ENCODE measurements at places on chromosomes 1 and 21. TPM values are rescaled to one million over a fixed set of nuclear protein-coding genes. Genes with fewer than 3 reads are reported as not detected.
A peak's percentile ranks its signal among the peaks of the same experiment; 100 is the strongest.

GRCh38 chr1:55063577-55063942, 24.2 kb downstream of the PCSK9 start:
- no peak overlapping the region for H3K27ac ChIP-seq
- no peak overlapping the region for H3K4me3 ChIP-seq
- H3K36me3 ChIP-seq: peaks cover 16% of the 10 kb centered on the region
- peaks cover 10% of the 10 kb centered on the region for H3K4me1 ChIP-seq

GRCh38 chr21:45957981-45958600, 23.5 kb upstream of the COL6A1 start:
- peak overlapping the region; percentile 59 for H3K4me3 ChIP-seq
- no peaks in the 10 kb centered on the region for H3K27me3 ChIP-seq
- DNase-seq: peak; percentile 92
- H3K36me3 ChIP-seq: no peaks in the 10 kb centered on the region

Gene TBX19
- total RNA-seq: 1.1 TPM

- H3K4me1 ChIP-seq: no peaks in the 10 kb centered on the region
- H3K27me3 ChIP-seq: no peaks in the 10 kb centered on the region
- DNase-seq: no peak
- no peak overlapping the region for H3K4me3 ChIP-seq
Observed at GRCh38 chr1:207134581-207134980, 30.5 kb downstream of the C4BPA start.

DNA sequence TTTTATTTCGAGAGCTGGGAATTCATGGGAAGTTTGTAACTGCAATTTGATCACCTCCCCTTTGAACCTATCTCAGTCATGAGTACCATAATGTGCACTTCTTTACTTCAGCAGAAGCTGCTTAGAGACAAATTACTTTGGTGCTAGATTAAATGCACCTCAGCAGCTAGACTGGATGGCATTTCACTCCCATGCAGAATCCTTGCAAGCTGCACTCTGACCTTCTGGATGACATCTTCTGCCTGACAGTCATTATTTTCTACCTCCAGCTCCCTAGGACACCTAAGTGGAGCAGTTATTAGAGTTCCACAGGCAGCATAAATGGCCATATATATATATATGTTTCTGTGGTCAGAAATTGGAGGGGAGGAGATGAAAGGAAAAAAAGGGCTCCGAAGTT, 366.0 kb upstream of the TMPRSS15 start:
- H3K4me1 ChIP-seq: no peaks in the 10 kb centered on the region
- no peaks in the 10 kb centered on the region for H3K36me3 ChIP-seq
- no peak overlapping the region for H3K4me3 ChIP-seq

DNA sequence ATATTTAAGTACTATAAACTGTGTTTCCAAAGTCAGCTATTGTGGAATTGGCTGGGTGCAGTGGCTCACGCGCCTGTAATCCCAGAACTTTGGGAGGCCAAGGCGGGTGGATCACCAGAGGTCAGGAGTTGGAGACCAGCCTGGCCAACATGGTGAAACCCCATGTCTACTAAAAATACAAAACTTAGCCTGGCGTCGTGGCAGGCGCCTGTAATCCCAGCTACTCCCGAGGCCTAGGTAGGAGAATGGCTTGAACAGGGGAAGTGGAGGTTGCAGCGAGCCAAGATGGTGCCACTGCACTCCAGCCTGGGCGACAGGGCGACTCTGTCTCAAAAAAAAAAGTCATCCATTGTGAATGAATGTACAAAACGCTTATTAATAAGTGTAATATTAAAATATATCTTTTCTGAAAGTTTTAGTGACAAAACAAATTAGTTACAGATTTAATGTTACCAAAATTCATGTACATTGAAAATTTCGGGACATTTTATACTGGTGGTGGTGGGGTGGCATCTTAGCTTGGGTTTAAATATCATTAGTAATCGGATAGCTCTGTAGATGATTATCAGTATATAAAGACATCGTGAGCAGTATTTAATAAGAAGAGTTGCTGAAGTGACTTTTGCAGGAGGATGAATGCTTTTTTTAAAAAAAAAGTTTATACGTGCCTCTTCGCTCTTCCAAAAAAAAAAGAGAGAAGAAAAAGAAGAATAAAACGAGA, 503 bp upstream of the SRSF11 start:
- DNase-seq: no peak
- peak overlapping the region; percentile 95 for H3K27ac ChIP-seq
- H3K4me3 ChIP-seq: peak overlapping the region; percentile 91

Gene OR10J1
- not detected for total RNA-seq

- H3K27ac ChIP-seq: no peak overlapping the region
- DNase-seq: no peak
- no peaks in the 10 kb centered on the region for H3K4me1 ChIP-seq
- H3K27me3 ChIP-seq: peaks cover 37% of the 10 kb centered on the region
- no peaks in the 10 kb centered on the region for H3K36me3 ChIP-seq
Observed at GRCh38 chr21:41692185-41692565, 74.7 kb downstream of the RIPK4 start.

DNA sequence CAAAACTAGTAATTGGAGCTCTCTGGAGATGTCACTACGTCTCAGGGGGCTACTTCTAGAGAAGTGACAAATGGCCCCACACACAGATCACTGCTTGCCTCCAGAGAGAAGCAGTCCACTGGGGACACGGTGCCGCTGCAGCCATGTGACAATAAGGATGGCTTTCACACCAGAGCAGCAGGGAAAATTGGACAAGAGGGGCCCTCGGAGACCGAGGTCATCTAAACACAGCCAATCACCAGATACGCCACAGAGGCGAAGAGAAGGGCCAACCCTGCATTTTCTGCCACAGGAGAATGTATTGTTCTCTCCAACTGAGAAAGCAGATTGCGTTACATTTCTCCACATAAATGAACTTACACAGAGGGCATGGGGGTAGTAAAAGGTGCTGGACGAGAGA, 51.2 kb upstream of the TIAM1 start:
- H3K27me3 ChIP-seq: peaks cover 3% of the 10 kb centered on the region
- DNase-seq: no peak
- no peaks in the 10 kb centered on the region for H3K36me3 ChIP-seq
- H3K4me3 ChIP-seq: no peak overlapping the region
- H3K4me1 ChIP-seq: no peaks in the 10 kb centered on the region

Gene IRF6
- total RNA-seq: under 0.01 TPM

GRCh38 chr1:236808005-236808404, 12.9 kb downstream of the MTR start:
- no peaks in the 10 kb centered on the region for H3K4me1 ChIP-seq
- H3K27me3 ChIP-seq: no peaks in the 10 kb centered on the region
- H3K27ac ChIP-seq: no peak overlapping the region
- no peak for DNase-seq
- H3K4me3 ChIP-seq: no peak overlapping the region

DNA sequence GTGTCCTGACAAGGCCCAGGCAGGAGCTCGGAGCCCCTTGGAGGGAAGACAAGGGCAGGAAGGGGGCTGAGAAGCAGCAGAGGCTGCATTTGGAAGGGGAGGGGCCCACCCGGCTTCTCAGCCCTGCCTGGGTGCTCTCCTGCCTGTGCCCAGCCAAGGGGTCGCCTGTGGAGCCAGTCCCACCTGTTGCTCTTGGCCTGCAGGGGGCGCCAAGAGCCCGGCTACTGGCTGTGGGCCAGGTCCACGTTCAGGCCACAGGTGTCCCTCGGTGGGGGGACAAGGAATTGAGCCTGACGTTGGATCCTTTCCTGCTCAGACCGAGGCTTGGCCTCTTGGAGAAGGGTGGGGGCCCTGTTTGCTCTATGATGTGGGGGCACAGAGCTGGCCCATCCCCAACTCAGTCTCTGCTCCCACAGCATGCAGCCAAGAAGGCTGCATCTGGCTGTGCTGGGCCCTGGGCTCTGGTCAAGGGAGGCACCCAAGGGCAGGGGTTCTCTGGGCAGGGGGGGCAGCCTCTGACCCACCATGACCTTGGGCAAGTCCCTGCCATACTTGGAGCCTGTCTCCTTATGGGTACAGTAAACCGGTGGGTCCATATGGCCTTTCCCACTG, 10.9 kb downstream of the WNT4 start:
- H3K4me1 ChIP-seq: peaks cover 10% of the 10 kb centered on the region
- H3K27me3 ChIP-seq: peaks cover 2% of the 10 kb centered on the region
- DNase-seq: peak; percentile 90
- no peak overlapping the region for H3K4me3 ChIP-seq
- H3K27ac ChIP-seq: no peak overlapping the region
- no peaks in the 10 kb centered on the region for H3K36me3 ChIP-seq

Gene DSCAM
- not detected for total RNA-seq

Gene CASQ2
- not detected for total RNA-seq

DNA sequence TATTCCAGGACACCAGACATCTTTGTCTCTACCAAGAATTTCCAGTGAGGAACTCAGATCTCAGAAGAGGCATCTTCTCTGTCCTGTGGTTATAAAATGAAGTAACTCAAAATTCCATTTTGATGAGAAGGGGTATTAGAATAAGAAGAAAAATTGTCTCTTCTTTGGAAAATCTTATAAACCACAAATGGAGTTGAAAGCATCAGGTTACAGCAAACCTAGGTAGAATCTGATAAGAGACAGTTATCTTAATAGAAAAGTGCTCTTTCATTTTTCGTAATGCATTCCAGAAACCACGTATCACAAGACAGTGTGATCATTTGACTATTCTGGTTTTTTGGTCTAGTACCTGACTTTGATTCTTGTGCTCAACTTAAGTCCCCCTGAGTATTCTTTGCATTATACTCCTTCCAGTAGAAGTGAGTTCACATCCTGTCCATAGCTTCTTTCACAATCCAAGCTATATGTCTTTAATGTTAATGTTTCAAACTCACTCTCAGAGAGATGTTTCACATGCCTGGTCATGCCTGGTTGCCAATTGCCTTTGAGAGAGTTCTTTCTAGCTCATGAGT, 120.9 kb upstream of the PRDX6 start:
- H3K27ac ChIP-seq: no peak overlapping the region
- no peak for DNase-seq
- no peaks in the 10 kb centered on the region for H3K27me3 ChIP-seq
- H3K4me3 ChIP-seq: no peak overlapping the region

Gene DUSP23
- 13.8 TPM for total RNA-seq

GRCh38 chr1:161803181-161803580, 37.1 kb downstream of the ATF6 start:
- H3K4me3 ChIP-seq: no peak overlapping the region
- no peaks in the 10 kb centered on the region for H3K27me3 ChIP-seq

DNA sequence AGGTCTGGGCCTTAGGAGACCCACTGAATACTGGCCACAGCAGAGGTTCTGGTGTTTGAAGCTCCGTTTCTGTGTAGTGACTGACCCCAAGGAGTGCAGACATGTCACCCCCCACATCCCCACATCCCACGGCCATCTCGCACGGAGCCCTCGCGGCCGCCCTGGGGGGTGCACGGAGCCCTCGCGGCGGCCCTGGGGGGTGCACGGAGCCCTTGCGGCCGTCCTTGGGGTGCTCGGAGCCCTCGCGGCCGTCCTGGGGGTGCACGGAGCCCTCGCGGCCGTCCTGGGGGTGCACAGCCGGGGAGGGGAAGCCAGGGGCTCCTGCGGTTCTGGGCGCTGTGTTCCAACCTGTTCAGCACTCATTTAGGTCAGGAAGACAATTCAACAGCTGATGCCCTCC, 68.4 kb downstream of the SCCPDH start:
- H3K27ac ChIP-seq: no peak overlapping the region
- H3K27me3 ChIP-seq: no peaks in the 10 kb centered on the region
- DNase-seq: no peak

DNA sequence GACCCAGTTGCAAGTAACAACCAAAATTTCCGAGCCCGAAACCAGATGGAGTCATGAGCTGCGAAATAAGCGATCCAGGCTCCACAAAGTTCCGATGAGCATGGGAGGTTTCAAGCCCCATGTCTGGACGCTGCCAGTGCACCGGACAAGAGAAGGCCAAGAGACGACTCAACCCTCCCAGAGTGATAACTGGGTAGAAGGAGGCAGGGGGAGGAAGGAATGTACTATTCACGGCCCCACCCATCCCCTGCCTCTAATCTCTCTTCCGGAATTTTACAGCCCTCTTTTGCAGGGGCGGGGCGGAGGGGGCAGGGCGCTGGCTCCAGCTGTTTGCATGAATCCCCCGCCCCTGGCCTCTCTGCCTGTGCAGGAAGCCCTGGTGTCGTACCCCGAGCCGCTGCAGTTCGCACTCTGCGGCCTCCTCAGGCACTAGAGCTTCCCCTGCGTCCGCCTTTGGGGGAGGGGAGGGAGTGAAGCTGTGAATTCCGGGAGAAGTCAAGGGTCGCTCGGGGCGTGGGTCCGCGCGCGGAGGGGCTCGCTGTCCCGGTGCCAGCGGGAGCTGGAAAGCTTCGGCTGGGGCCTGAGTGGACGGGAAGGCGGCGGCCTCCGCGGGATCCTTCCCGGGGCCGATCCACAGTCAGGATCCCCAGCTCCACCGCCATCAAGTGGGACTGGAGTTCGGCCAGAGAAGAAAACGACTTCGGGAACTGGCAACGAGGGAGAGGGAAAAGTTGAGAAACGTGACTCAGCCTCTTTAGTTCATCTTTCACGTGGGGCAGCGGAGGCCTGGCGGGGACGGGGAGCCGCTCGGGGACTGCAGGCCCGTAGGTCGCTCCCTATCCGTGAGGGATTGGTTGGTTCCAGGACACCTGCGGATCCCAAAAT, 6.3 kb upstream of the PTP4A2 start:
- no peaks in the 10 kb centered on the region for H3K27me3 ChIP-seq
- H3K27ac ChIP-seq: peak overlapping the region; percentile 95
- H3K4me3 ChIP-seq: peak overlapping the region; percentile 69
- no peaks in the 10 kb centered on the region for H3K36me3 ChIP-seq
- peak; percentile 97 for DNase-seq

DNA sequence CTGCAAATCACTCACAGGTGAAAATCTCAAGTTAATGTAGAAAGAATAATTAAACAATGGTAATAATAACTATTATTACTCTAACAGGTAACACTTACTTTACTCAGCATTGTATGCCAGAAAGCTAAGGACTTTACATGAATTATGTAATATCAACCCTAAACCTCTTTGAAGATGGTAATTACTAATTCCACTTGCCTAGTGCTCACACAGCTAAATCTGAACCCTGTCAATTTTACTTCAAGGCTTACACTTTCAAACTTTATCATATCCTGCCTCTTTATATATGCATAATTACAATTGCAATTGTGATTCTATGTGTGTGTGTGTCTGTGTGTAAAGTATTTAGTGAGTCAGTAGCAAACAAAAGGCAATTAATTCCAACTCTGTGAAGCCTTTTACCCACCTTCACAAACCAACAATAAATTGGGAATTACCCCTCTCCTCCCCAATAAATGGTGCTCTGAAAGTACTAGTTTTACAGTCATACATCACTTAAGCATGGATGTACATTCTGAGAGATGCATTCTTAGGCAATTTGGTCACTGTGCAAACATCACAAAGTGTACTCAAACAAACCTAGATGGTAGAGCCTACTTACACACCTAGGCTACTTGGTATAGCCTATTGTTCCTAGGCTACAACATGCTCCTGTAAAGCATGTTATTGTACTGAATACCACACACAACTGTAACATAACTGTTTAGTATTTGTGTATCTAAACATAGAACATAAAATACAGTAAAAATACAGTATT, 5.9 kb downstream of the ZNF644 start:
- H3K4me3 ChIP-seq: no peak overlapping the region
- H3K27me3 ChIP-seq: no peaks in the 10 kb centered on the region
- H3K36me3 ChIP-seq: peaks cover 3% of the 10 kb centered on the region
- no peak overlapping the region for H3K27ac ChIP-seq

Gene AMY1B
- total RNA-seq: not detected

GRCh38 chr21:46071082-46071481, 26.8 kb upstream of the COL6A2 start:
- peaks cover 13% of the 10 kb centered on the region for H3K4me1 ChIP-seq
- no peak overlapping the region for H3K27ac ChIP-seq

GRCh38 chr1:160406131-160406968, 6.0 kb downstream of the VANGL2 start:
- H3K27ac ChIP-seq: no peak overlapping the region
- H3K4me1 ChIP-seq: no peaks in the 10 kb centered on the region
- peaks cover 36% of the 10 kb centered on the region for H3K27me3 ChIP-seq
- no peak for DNase-seq

- no peak overlapping the region for H3K27ac ChIP-seq
- no peak for DNase-seq
- no peak overlapping the region for H3K4me3 ChIP-seq
- H3K27me3 ChIP-seq: no peaks in the 10 kb centered on the region
Observed at GRCh38 chr21:25913479-25913878, 178.7 kb downstream of the GABPA start.
